Glutamatergic neuron (in vitro differentiated cells): ENCODE measurements at places on chromosomes 2 and 18. TPM values are rescaled to one million over a fixed set of nuclear protein-coding genes. Genes with fewer than 3 reads are reported as not detected.

GRCh38 chr2:159144776-159145614 lies 141.5 kb downstream of the WDSUB1 start:
- no peak for DNase-seq

DNA sequence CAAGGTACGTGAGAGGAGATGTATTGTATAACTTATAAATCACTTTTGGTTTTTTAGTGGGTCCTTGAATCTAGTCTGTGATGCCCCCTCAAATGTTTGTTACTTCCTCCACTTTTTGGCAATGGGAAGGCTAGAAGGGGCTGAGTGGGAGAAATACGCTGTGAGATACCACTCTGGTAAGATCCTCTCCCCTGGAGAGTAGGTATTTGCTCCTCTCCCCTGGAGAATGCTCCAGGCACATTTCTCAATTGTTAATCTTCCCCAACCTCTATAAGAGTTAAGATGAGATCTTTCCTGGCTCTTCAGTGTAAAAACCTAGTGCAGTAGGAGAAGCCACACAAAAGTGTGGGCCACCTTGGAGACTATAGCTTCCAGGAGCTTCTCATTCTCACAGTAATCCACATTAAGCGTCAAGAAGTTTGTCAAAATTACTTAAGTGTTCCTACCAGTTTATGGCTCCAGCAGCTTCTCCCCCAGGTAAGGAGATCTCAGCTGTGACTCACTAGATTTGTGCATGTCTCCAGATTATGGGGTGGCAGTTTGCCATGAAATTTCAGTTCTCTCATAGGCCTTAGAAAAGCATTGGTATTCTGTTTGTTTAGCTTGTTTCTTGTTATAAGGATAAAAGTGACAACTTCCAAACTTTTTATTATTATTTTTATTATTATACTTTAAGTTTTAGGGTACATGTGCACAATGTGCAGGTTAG lies 182.6 kb downstream of the FSIP2 start:
- no peak for DNase-seq

GRCh38 chr2:46179037-46179621 lies 118.1 kb upstream of the EPAS1 start:
- no peak for DNase-seq

DNA sequence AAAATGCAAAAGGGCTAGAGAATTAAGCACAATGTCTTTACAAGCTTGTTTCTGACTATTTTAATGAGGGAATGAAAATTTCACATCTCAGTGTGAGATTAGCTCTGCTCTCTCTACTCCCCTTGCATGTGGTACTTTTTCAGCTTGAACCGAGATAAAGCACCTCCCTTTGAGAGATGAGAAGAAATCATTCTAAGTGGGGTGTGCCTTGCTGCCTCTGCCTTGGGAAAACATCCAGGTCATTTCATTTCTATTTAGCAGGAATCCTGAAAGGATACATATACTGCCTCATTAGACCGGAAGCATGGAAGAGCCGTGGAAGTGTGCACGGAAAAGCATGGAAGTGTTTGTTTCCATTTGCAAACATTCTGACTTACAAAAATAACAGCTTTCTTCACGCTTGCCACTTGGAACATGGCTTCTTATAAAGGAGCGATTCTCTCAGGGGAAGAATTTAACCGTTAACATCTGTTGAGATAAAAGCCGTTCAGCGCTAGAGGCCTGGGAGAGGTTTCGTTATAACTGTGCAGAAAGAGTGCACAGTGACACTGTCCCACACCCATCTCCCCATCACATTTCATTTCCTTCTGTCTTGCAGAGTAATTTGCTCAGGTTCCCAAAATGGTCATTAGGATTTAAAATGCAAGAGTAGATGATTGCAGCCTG lies 16.7 kb downstream of the NOSTRIN start:
- DNase-seq = no peak

DNA sequence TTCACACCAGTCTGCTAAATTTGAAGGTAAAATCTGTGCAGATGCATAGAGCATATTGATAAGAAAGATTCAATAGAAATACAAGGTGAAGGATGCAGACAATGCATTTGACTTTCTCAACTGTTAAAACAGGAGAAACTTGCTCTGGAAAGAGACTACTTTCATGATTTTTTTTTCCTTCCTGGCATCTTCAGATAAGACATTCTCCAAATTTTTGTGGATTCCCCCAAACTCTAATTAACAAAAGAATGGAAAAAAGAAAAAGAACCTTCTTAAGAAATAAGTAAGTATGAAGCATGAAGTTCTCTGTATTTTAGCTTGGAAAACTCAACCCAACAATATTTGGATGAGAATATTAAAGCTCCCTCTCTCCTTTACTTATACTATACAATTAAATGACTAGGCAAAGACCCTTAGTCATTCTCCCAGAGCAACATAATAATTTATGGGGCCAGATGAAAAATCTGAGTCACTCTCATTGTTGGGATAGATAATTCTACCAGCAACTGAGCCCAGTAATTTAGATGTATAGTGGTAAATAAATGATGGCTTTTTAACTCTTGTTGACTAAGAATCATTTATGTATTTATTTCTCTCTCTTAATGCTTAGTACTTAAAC lies 298.7 kb upstream of the COL3A1 start:
- DNase-seq = no peak

RHBDD1 gene
- total RNA-seq = 29.9 TPM

NDUFV2 gene
- total RNA-seq = 133 TPM

ACMSD gene
- total RNA-seq = not detected

UGT1A10 gene
- not detected for total RNA-seq

CYTIP gene
- total RNA-seq = not detected

TTN gene
- 0.34 TPM for total RNA-seq
